ENCODE measurements at places on chromosomes 13 and 19.

- DNase-seq = peak; percentile 70
Measured at GRCh38 chr19:41821003-41821735, 23.3 kb downstream of the LYPD4 start.

DNA sequence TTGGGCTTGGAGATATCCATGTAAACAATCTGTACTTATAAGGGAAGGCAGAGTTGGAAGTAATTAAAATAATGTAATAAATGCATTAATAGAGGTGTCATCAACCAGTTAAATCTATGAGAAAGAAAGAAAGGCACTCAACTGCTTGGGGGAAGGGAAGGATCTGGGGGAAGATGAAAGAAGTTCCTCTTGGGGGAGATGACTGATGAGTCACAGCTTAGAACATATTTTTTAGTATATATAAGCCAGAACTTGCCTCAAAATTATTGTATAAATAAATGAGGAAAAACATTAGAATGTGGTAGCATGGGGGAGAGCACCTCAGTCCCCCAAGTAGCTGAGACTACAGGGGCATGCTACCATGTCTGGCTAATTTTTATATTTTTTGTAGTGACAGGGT, 205.8 kb downstream of the GGACT start:
- DNase-seq = no peak

DNA sequence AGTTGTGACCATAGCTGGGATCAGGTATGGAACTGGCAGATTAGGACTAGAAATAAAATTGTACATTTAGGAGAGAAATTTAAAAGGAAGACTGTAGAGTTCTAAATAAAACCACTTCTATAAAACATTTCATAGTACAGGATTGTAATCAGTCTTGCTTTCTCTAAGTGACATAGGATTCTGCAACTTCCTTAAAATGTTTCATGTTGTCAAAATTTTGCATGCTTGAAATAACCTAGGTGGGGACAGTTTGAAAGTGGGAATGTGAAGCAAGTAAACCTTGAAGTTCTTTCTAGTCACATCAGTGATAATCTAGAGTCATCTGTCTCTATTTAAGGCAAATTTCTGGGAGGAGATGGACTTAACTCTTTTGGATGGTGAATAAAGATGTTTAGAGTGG, 6.7 kb downstream of the TM9SF2 start:
- no peak for DNase-seq

- DNase-seq = peak; percentile 48
Measured at GRCh38 chr19:49591731-49592485, 926 bp downstream of the PRR12 start.

DNA sequence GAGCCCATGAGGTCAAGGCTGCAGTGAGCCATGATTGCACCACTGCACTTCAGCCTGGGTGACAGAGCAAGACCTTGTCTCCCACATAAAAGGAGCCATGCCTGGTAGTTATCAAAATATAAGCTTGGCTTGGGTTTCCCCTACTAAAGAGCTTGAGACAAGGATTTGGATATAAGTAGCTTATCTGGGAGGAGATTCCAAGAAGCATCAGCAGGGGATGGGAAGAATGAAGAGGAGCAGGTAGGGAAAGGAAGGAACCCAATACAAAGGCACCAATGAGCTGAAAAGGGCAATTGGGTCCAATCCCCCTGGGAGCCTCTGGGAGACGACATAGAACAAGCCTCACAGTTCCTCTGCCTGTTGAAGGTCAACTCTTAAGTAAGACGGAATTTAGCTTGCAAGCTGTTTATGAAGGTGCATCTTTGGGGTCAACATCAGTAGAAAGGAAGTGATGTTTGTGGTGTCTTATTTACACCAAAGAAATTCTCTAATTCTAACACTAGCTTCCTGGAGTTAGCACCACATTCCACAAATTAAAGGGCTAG, 7.4 kb upstream of the CLEC4G start:
- DNase-seq = no peak

DNA sequence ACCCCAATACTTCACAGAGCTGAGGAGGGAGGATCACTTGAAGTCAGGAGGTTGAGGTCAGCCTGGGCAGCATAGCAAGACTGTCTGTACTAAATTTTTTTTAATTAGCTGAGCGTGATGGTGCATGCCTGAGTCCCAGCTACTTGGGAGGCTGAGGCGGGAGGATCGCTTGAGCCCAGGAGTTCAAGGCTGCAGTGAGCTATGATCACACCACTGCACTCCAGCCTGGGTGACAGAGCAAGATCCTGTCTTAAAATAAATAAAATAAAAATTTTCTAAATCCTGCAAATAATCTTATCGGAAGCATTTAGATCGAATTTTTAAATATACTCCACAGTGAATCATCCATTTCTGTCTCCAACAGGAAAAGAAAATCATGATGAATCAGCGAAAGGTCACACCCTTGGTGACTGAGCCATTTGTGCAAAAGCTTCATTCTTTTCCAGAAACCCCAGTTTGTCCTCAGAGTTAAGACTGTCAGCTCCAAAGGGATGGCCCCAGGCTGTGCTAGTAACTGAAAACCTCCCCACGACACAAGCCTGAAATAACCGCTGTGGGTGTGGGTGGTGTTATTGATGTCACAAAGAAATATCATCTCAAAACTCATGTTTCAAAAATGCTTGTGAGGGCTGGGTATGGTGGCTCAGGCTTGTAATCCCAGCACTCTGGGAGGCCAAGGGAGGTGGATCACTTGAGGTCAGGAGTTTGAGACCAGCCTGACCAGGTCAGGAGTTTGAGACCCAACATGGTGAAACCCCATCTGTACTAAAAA, 167.6 kb downstream of the PTPRS start:
- no peak for DNase-seq

DNA sequence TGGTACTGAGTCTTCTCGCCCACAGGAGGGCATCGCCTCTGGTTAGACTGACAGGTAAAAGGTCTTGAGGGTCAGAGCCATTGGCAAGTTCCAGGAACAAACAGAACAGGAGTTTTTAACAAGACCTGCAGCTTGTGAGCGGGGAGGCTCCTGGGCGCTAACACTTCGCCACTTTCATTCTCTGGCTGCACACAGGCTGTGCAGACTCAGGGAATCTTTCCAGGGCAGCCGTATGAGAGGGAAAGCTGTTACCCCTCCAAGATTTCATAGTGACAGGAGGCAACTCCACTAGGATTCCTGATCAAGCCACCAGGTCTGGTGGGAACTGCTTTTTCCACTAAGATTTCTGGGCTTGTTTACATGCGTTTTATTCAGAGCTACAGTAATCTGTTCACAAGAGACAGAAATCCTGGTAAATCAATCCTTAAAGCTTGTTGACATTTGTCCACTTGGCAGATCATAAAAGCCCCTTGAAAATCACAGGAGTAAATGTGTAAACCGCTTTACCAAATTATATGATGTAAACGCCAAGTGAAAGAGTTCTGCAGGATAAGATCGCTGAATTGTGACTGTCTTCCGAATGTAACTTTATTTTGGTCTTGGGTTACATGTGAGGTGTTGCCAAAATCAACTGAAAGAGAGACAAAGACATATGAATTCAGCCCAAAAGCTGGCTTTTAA, 190.6 kb downstream of the MZT1 start:
- no peak for DNase-seq

DNA sequence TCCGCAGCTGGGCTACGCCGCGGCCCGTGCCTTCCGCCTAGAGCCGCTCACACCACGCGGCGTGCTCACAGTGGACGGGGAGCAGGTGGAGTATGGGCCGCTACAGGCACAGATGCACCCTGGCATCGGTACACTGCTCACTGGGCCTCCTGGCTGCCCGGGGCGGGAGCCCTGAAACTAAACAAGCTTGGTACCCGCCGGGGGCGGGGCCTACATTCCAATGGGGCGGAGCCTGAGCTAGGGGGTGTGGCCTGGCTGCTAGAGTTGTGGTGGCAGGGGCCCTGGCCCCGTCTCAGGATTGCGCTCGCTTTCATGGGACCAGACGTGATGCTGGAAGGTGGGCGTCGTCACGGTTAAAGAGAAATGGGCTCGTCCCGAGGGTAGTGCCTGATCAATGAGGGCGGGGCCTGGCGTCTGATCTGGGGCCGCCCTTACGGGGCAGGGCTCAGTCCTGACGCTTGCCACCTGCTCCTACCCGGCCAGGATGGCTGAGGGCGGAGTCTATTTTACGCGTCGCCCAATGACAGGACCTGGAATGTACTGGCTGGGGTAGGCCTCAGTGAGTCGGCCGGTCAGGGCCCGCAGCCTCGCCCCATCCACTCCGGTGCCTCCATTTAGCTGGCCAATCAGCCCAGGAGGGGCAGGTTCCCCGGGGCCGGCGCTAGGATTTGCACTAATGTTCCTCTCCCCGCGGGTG, 7.4 kb downstream of the DBP start:
- no peak for DNase-seq

- DNase-seq = peak; percentile 47
Measured at GRCh38 chr13:30581582-30581981, 36.1 kb upstream of the USPL1 start.

GRCh38 chr13:58452123-58452623, 820.6 kb downstream of the PCDH17 start:
- no peak for DNase-seq

DNA sequence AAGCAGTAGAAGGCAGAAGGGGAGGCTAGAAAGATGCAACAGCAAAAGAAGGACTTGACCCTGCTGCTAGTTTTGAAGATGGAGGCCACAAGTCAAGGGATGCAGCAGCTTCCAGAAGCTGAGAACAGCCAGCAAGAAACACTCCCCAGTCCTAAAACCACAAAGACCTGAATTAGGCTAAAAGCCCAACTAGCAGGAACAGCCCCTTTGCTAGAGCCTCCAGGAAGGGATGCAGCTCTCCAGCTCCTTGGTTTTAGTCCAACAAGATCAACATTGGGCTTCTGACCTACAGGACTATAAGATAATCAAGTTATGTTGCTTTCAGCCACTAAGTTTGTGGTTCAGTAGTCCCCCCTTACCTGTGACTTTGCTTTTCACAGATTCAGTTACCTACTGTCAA, 10.5 kb upstream of the LATS2 start:
- no peak for DNase-seq

GRCh38 chr13:23583491-23583890, 13.3 kb downstream of the TNFRSF19 start:
- no peak for DNase-seq

GRCh38 chr13:99008577-99008976, 30.7 kb upstream of the DOCK9 start:
- no peak for DNase-seq

DNA sequence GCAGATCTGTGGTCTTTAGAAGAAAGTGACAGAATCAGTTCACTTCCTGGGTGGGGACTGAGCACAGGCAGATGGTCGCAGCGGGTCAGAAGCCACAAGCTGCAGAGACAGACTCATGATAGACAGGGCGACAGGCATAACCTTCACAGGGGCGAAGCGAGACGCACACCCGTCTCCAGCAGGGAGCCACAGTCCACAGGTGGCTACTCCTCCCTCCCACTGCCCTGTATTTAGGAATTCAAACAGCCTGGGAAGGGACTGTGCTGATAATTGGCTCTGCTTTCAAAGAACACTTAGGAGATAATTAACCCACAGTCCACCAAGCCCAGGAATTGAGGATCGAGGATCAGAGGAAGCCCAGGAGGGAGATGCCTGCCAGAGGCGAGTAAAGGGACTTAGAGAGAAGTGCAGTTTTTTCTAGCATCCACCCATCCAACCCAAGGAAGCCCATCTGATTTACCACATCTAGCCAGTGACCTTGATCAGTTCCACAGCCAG, 23.2 kb downstream of the RFX2 start:
- DNase-seq = peak; percentile 43

DNA sequence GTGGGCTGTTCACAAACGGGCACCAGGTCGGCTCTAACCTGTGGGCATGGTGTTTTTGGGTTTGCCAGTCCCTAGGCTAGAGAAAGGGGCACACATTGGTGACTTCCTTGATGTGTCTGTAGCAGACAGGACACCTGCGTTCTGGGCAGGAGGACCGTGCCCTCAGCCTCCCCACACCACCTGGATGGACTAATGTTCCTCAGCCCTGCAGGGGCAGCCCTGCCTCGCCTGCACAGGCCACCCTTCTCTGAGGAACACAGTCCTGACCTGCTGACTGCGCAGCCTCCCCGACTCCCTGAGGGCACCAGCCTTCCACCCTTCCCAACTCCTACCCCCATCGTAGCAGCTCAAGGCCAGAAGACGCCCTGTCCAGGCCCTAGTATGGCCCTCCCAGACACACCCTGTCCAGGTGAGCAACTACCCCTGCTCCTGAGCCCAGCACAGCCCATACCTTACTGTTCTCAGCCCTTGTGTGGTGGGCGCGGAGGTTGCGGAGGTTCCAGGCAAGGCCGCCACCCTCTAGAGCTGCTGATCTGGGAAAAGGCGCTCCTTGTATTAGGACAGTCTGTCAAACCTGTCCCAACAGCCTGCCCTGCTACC, 55.7 kb downstream of the GGACT start:
- no peak for DNase-seq

- peak; percentile 70 for DNase-seq
Measured at GRCh38 chr19:47471733-47472457, at the start of gene SLC8A2. Gene SLC8A2 (minus strand): TSS chr19:47471893. CDS start chr19:47466403, 5,490 bp downstream.

DNA sequence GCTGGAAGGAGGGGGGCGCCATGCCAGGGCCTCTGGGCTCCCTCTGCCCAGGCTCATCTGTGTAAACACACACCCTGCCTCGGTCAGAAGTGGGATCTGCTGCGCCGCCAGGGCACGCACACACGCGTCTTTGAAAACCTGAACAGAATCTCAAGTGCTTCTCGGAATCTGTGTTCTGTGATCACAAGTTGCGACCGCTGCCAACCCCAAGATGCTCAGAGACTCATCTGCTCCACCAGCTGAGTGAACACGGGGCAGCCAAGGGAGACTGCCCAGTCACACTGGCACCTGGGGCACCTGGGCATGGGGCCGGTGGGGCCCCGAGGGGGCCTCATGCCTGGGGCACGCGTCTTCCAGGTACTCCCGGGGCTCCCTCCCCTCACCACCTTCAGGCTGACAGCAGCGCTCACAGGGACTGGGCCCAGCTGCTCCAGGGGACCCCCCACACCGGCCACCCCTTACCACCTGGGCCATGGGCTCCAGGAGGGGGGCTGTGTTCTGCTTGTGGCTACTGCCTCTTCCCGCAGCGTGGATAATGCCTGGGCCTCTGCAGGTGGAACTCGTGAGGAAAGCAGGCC, 59.0 kb downstream of the KLF2 start:
- DNase-seq = no peak

- DNase-seq = no peak
Measured at GRCh38 chr19:45258862-45259261, 7.8 kb downstream of the MARK4 start.

- DNase-seq = no peak
Measured at GRCh38 chr13:23751195-23751594, 138.0 kb downstream of the MIPEP start.

- peak; percentile 79 for DNase-seq
Measured at GRCh38 chr13:29935309-29935981, 85.0 kb upstream of the UBL3 start.

- no peak for DNase-seq
Measured at GRCh38 chr13:52359534-52359933, 46.4 kb downstream of the THSD1 start.

- no peak for DNase-seq
Measured at GRCh38 chr19:51520728-51521127, 10.7 kb downstream of the SIGLEC6 start.

- DNase-seq = no peak
Measured at GRCh38 chr19:29843180-29844051, 31.6 kb downstream of the CCNE1 start.

GRCh38 chr19:18392417-18392816, 5.0 kb downstream of the LRRC25 start:
- DNase-seq = peak; percentile 26

All from CD4-positive, alpha-beta T cell treated with Interleukin-17A for 1 hour (primary cell).